ENCODE measurements at places on chromosomes 5 and 9.

DNA sequence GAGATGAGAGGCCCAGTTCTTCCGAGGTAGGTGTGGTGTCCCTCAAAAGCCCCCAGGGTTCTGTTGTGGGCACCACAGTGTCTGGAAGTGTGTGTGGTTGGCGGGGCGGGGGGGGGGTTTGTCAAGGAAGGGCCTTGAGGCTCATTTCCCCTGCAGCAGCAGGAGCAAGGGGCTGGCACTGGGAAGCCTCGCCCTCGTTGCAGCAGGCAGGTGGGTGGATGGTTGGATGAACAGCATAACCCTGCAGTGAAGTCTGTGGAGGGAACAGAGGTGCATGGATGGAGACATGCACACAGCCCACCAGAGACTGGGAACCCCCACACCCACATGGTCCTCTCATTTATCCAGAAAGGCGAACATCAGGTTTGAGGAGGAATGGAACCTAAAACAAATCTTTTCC, 2.0 kb upstream of the SPATA31E1 start:
- DNase-seq, result no peak

- no peak for DNase-seq
Observed at GRCh38 chr9:6407778-6408177, 5.2 kb upstream of the UHRF2 start.

- no peak for DNase-seq
Observed at GRCh38 chr9:133934482-133935232, 57.5 kb downstream of the VAV2 start.

DNA sequence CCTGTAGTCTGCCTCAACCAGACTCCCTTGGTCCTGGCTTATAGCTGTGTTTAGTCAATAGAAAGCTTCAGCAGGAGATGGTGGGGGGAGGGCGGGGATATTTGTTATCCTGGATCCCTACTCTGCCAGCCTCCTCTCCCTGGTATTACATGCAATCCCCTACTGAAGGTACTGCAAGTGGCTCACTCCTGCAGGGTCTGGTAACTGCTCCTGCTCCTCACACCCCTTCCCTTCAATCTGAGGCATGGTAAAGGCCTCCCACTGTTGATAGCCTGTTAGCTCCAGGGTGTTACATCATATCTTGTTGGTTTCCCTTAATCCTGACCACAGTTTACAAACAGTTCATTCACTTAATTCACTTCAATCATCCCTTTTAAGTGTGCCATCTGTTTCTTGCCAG, 137.5 kb downstream of the AP3B1 start:
- DNase-seq, result no peak

GRCh38 chr9:132647355-132647754, 22.4 kb downstream of the DDX31 start:
- DNase-seq, result no peak

- DNase-seq, result no peak
Observed at GRCh38 chr5:96199713-96200183, 233.3 kb downstream of the PCSK1 start.

GRCh38 chr9:75866273-75866871, 24.1 kb upstream of the PCSK5 start:
- peak; percentile 41 for DNase-seq

- no peak for DNase-seq
Observed at GRCh38 chr5:55672477-55672911, 39.6 kb downstream of the SLC38A9 start.

DNA sequence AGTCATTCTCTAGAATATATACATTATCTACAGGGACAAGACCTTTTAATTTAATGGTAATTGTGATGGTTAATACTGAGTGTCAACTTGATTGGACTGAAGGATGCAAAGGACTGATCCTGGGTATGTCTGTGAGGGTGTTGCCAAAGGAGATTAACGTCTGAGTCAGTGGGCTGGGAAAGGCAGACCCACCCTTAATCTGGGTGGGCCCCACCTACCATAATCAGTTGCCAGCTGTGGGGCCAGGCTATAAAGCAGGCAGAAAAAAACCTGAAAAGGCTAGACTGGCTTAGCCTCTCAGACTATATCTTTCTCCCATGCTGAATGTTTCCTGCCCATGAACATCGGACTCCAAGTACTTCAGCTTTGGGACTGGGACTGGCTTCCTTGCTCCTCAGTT, 112.2 kb upstream of the SMC2 start:
- DNase-seq, result no peak

GRCh38 chr5:97979740-97980139, 793.7 kb upstream of the RGMB start:
- DNase-seq, result no peak

DNA sequence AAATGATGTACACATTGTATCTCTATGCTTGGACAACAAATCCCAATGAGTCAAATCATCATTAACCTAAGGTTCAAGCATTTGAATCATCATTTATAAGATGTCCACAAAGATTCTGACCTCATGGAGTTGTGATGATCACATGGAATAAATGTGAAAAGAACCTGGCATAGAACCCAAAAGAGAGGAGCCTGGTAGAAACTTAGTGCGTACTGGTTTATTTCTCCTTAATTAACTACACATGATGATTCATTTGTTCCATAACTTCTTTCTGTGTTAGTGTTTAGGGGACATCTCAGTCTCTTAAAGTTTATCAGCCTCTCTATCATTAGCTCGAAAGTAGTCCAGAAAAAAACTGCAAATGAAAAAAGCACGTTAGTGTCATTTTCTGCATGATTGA, 411.6 kb downstream of the BRINP1 start:
- no peak for DNase-seq

DNA sequence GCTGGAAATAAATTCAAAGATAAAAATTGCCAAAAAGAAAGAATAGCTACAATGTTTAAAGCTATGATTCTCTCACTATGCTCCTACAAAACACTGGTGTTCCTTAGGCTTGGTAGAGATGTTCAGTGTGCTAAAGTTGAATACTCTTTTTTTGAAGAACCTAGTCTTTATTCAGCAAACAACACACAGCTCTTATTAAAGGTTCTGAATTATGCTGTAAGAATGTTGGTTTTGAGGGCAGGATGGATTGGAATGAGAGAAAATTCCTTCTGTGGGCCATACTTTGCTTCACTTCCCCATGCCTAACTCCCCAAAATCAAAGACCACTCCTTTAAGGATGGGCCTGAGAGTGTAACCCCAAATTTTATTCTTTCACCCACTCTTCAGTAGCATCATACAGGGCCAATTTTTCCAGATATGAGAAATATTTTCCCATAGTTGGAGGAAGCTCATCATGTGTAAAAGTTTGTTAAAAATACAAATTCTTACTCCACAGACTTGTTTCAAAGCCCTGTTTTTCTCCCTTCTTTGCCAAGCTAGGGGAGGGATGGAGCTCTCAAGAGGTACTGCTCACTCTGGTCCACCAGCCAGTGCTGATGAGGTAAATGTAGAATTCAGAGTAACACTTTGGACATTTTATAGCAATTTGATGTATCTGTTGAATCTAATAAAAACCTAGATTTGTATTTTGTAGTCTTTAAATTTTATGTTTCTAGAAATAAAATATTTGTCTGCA, 99.3 kb downstream of the GDNF start:
- no peak for DNase-seq

DNA sequence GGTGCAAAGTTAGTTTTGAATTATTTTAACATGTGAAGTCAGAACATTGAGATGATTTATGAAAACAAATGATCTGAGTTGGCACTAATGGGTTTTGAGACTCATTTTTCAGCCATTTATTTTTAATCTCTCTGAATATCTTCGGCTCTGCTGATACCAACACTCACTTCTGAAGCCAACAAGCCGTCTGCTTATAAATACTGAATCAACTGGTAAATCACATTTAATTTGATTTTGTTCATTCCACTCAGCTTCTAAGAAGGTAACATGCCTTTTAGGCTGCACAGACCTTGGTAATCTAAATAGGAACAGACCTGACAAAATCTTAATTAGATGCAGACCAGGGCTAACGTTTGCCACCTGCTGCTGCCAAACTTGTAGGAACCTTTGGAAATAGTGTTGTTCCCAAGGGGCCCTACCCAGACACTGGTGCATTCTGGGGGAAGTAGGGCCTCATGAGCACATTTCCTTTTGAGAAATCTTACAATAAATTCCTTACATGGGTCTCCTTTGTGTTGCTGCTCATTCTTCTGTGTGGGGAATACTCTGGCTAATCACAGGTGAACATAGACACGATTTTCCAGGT, 182.2 kb downstream of the KCTD16 start:
- DNase-seq, result no peak

GRCh38 chr5:14186059-14186830, 43.1 kb downstream of the TRIO start:
- no peak for DNase-seq

- no peak for DNase-seq
Observed at GRCh38 chr9:136197084-136197875, 7.6 kb downstream of the LHX3 start.

GRCh38 chr9:82418334-82418733, 429.8 kb downstream of the SPATA31D1 start:
- DNase-seq, result no peak

DNA sequence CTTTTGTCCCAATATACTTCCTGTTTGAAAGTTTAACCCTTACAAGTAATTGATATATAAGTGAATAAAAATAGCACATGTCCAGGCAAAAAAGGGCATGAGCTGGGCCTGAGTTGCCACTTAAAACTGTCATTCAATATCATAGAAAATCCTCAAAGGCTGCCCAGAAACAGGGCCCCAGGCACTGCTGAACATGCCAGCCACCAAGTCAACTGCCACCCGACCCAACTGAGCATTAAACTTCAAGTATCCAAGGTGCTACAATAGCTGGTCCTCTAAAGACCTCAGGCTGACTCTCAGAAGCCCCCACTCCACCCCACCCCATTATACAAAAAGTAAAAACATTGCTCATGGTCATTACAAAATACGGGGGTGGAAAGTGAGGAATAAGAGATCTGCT, 83.7 kb downstream of the CEMIP2 start:
- no peak for DNase-seq

DNA sequence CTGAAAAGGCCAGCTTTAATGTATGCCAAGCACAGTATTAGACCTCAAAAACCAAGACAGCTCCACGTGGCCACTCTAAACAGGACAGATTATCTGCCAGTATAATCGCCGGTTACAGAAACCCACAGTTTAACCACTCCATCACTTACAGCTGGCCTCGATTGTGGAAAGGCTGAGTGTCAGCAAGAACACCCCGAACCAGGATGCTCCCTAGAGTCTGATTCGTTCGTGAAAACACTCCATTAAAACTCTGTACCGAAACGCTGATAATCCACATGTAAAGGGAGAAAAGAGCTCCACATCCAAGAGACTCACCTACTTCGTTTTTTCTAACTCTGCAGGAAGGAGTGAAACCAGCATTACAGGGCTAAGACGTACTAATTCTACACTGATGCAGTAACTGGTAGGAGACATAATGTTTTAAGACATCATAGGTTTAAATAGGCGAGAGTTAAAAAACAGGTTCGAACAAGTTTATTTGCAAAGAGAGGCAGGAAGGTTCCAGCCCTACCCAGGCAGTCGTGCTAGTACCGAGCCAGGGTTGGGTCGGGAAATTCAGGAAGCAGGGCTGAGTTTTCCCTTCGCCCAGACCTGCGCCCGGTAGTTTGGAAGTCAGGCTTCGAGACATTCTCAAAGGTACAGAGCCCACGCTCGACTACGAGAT, 949 bp downstream of the SERINC5 start:
- DNase-seq, result no peak

DNA sequence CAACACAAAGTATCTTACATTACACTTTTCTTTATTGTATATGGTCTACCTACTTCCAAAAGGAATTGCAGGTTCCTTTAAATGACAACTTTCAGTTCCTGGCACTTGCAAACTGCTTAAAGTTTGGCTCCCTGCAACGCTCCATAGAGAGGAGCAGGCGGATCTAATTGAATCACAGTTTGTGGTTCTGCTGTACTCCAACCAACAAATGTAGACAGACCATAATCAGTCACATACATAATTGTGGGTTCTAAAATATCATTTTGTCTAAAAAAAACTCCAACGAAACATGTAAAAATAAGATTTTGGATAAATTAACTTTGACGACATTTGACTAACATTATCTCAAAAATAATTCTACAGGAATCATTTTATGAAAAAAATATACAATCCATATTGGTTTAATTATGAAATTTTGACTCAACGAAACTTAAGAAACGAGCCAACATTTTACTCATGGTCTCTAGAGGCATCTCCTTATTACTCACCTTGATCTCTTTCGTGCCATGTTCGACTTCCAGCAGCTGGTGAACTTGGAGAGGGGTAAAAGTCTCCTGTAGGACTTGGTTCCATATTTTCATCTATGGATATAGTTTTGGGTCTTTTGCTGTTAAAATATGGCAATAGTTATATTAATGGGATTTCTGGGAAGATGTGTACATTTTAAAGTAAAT, 167.6 kb downstream of the NFIB start:
- no peak for DNase-seq

- DNase-seq, result no peak
Observed at GRCh38 chr5:159105145-159106053, 5.7 kb upstream of the EBF1 start.

GRCh38 chr5:38874948-38875456, 29.2 kb downstream of the OSMR start:
- no peak for DNase-seq

DNA sequence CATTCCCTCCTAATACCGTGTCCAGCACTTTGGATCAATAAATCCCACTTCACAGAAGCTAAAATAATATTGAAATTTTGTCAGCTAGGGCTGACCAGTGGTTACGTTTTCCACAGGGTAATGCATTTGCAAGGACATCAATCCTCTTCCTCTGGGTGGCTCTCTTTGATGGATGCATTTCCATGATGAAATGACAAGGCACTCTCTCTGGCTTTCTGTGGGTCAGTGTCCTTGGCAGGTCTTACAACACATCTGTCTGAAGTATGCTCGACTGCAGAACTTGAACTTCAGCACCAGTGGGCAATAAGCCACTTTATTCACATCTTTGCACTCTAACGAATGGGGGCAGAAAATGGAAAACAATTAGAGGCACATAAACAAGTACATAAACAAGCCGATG, 330.1 kb downstream of the ADAMTS6 start:
- no peak for DNase-seq

DNA sequence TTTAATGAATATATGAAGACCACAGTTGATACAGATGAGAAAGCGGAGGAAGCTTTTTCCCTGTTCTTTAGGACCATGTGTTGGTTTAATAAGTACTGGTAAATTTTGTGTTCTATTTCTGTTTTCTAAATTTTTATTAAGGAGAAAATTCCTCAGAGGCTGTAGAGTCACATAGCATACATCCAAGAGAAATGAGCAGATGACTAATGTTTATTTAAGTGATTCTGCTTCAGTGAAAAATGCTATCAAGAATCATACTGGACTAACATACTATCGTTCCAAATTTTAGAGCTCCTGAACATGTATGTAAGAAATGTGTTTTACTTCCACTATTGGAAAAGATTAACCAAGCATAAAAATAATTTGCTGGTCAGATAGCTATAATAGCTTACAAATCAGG, 115.0 kb downstream of the KIAA1958 start:
- DNase-seq, result no peak

Data from activated naive CD4-positive, alpha-beta T cell treated with anti-CD3 and anti-CD28 coated beads, Interleukin-2, amount 50 U/mL, for 16 hours (primary cell).